Lower lobe of right lung (tissue), 2 donors: ENCODE measurements at places on chromosomes 13 and 19. TPM values are rescaled to one million over a fixed set of nuclear protein-coding genes. Genes with fewer than 3 reads are reported as not detected.

ZNF442 gene
- 2.5 TPM for total RNA-seq

ZNF14 gene
- total RNA-seq = 6.7 TPM

LILRB1 gene
- total RNA-seq = 43.3 TPM

PSENEN gene
- 60.0 TPM for total RNA-seq

METTL21C gene
- not detected for total RNA-seq

DNA sequence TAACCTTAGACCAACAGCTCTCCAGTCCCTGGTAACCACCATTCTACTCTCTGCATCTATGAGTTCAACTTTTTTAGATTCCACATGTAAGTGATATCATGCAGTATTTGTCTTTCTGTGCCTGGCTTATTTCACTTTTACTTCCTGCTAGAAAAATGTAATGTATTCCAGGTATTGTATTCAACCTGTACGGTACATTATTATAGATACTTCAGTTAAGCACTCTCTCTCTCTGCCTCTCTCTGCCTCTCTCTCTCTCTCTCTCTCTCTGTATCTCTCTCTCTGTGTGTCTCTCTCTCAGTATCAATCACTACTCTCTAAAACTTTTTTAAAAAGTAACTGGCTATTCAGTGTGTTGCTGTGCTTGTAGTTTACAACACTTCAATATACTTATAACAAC, 8.4 kb downstream of the DACH1 start:
- no peak for DNase-seq
- H3K27me3 ChIP-seq = no peaks in the 10 kb centered on the region
- no peak overlapping the region for H3K27ac ChIP-seq

GRCh38 chr19:52343548-52343947, 7.5 kb downstream of the ZNF610 start:
- DNase-seq = no peak
- no peak overlapping the region for H3K4me3 ChIP-seq
- no peaks in the 10 kb centered on the region for H3K27me3 ChIP-seq
- H3K36me3 ChIP-seq = peaks cover 9% of the 10 kb centered on the region
- no peak overlapping the region for H3K27ac ChIP-seq
- no peaks in the 10 kb centered on the region for H3K4me1 ChIP-seq

DNA sequence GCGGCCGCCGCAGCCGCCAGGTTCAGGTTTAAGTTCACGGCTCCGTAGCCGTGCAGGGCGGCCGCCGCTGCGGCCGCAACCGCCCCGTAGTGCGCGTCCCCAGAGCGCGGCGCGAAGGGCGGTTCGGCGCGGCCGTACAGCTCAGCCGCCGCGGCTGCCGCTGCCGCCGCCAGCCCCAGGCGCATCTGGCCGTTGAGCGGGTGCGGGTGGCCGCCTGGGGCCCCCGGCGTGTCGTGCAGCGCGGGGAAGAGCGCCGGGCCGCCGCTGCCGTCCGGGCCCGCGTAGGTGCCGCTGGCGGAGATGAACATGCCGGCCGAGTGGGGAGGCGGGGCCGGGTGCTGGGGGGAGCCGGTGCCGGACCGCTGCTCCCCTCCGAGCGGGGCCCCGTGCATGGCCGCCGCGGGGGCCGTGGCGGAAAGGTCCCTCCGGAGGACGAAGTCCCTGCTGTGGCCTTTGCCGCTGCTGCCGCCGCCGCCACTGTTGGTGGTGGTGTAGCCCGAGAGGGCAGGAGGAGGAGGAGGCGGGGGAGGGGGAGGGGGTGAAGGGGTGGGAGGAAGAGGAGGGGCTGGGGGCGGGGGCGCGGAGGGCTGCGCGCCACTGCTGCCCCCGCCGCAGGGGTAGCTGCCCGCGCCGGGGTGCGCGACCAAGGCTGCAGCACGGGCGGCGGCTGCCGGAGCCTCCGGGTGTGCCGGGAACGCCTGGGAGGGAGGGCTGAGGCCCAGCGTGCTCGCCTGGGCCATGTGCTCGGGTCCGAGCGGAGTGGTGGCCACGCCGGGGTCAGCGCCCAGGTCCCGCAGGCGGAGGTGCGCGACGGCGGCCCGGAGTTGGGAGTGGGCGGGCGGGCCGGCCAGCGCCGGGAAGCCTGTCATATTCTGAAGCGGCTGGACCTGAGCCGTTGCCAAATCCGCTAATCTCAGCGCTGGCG, 654 bp downstream of the ZIC5 start:
- peaks cover 96% of the 10 kb centered on the region for H3K27me3 ChIP-seq
- H3K4me1 ChIP-seq = peaks cover 34% of the 10 kb centered on the region
- DNase-seq = no peak
- H3K4me3 ChIP-seq = peak overlapping the region; percentile 19

DNA sequence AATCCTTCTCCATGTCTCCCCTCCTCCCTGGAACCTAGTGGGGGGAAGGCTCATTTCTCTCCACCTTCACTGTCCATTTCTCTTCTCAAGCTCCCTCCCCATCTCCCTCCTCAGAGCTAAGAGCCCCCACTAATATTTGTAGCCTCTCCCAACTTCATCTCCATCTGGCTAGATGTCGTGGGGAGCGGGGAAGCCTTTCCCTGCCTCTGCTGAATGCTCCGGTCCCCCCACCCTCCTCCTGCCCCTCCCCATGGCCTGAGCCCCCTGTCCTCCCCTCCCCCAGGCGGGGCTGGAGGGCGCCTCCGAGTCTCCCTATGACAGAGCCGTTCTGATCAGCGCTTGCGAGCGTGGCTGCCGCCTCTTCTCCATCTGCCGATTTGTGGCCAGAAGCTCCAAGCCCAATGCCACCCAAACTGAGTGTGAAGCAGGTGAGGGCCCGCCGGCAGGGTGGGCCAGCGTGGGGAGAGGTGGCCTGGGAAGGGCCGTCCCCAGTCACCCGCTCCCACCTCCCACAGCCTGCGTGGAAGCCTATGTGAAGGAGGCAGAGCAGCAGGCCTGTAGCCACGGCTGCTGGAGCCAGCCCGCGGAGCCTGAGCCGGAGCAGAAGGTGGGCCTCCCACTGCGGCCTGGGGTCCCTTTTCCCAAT, 1.0 kb downstream of the TMEM59L start:
- no peak for DNase-seq
- H3K27ac ChIP-seq = no peak overlapping the region
- peaks cover 79% of the 10 kb centered on the region for H3K27me3 ChIP-seq
- H3K4me3 ChIP-seq = no peak overlapping the region
- peaks cover 38% of the 10 kb centered on the region for H3K4me1 ChIP-seq

DNA sequence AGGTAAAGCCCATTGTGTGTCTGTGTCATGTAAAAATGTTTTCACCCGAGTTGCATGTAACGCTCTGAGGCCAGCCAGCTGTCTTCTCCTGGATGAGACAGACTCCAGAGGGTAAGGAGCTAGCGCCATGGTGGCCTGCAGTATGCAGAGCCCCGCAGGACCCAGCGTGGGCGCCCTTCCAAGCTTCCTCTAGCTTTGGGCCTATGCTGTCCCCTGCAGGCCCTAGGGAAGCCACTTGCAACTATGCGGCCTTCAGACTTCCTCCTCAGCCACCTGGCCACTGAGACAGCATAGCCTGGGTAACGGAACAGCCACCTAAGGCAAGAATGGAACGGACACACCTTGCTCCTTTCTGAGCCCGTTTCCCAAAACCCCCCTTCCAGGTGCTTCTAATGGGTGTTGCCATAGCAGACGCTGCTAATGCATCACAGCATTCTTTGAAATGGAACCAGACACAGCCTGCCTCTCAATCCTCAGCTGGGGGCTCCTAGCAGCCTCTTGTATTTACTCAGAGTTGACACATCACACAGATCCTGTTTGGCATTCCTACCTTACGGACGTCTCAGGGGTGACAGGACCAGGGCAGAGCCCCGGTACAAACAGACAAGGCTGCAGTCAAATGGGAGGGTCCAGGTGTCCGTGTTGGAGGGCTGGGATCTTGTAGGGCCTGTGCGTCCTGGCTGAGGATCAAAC, 6.2 kb downstream of the FAM32A start:
- peaks cover 13% of the 10 kb centered on the region for H3K4me1 ChIP-seq
- DNase-seq = no peak
- no peak overlapping the region for H3K27ac ChIP-seq
- no peaks in the 10 kb centered on the region for H3K27me3 ChIP-seq
- H3K4me3 ChIP-seq = no peak overlapping the region

DNA sequence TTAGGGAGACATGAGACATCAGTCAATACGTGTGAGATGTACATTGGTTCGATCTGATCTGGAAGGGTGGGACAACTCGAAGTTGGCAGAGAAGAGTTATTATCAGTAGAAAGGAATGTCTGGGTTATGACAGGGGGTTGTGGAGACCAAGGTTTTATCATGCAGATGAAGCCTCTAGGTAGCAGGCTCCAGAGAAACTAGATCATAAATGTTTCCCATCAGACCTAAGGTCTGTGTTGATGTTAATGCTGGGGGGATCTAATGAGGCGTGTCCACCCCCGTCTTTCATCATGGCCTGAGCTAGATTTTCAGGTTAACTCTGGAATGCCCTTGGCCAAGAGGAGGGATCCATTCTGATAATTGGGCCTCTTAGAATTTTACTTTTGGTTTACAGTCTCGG, 187.0 kb upstream of the KL start:
- DNase-seq = no peak
- H3K4me1 ChIP-seq = no peaks in the 10 kb centered on the region
- H3K27ac ChIP-seq = no peak overlapping the region
- no peak overlapping the region for H3K4me3 ChIP-seq

DNA sequence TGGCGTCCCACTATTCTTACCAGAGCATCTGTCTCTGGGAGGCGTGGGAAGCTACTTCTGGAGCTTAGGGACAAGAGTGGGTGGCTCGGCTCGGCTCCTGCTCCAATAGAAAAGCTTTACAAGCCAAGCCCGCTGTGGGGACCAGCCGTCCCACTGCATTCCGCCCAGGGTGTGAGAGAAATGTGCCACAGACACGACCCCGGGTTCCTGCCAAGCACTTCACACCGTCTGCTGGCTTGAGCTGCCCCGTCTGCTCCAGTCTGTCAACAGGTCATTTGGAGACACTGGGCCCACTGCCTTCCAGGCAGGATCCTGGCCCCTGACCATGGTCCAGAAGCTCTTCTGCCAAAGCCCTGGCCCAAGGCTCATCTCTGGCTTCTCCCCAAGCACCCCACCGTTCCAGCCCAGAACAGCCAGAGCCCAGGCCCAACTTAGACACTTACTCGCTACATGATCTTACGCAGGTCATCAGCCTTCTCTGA, 6.5 kb upstream of the FKRP start:
- H3K4me1 ChIP-seq = peaks cover 71% of the 10 kb centered on the region
- no peaks in the 10 kb centered on the region for H3K27me3 ChIP-seq
- peak overlapping the region; percentile 31 for H3K27ac ChIP-seq
- no peak overlapping the region for H3K4me3 ChIP-seq
- H3K36me3 ChIP-seq = peaks cover 65% of the 10 kb centered on the region

DNA sequence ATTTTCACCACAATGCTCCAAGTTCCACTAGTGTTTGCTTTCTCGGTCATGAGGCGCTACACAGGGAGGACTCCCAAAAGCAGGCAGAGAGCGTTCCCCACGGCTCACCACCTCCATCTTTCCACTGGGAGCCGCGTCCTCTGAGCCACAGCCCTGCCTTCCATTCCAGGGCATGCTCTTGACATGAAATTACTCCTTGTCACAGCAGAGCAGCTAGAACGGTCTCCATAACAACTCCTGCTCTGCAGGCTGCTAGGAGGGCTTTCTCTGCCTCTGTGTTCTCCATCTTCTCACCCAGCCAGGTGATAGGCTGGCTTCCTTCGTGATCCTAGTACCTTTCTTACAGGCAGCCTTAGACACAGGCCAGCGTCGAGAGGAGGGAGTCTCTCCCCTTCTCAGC, 171.8 kb upstream of the UBL3 start:
- no peaks in the 10 kb centered on the region for H3K36me3 ChIP-seq
- no peaks in the 10 kb centered on the region for H3K4me1 ChIP-seq

DNA sequence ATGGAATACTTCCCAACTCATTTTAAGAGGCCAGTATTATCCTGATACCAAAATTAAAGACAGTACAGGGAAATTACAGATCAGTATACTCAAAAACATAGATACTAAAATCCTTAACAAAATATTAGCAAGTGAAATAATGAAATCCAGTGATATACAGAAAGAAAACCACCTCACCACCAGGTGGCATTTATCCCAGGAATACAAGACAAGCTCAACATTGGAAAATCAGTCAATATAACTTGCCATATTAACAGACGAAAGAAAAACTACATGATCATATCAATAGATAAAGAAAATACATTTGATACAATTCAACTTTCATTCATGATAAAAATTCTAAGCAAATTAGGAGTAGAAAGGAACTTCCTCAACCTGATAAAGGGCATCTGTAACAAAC, 6.7 kb upstream of the GNA15 start:
- no peaks in the 10 kb centered on the region for H3K36me3 ChIP-seq
- no peak overlapping the region for H3K4me3 ChIP-seq
- DNase-seq = no peak
- H3K4me1 ChIP-seq = peaks cover 16% of the 10 kb centered on the region
- H3K27ac ChIP-seq = no peak overlapping the region

GRCh38 chr13:27822873-27823311, 30.6 kb downstream of the GSX1 start:
- H3K27me3 ChIP-seq = peaks cover 94% of the 10 kb centered on the region
- H3K4me1 ChIP-seq = peaks cover 9% of the 10 kb centered on the region
- no peak overlapping the region for H3K27ac ChIP-seq
- H3K36me3 ChIP-seq = no peaks in the 10 kb centered on the region
- H3K4me3 ChIP-seq = no peak overlapping the region

- no peak for DNase-seq
- H3K27me3 ChIP-seq = no peaks in the 10 kb centered on the region
- peaks cover 80% of the 10 kb centered on the region for H3K36me3 ChIP-seq
- no peaks in the 10 kb centered on the region for H3K4me1 ChIP-seq
- no peak overlapping the region for H3K27ac ChIP-seq
These were observed 75.9 kb downstream of the RAB20 start for GRCh38 chr13:110485604-110486003.

GRCh38 chr13:43057653-43058317, 34.4 kb downstream of the DNAJC15 start:
- H3K4me1 ChIP-seq = peaks cover 38% of the 10 kb centered on the region
- no peak overlapping the region for H3K4me3 ChIP-seq
- H3K36me3 ChIP-seq = no peaks in the 10 kb centered on the region
- no peak for DNase-seq

DNA sequence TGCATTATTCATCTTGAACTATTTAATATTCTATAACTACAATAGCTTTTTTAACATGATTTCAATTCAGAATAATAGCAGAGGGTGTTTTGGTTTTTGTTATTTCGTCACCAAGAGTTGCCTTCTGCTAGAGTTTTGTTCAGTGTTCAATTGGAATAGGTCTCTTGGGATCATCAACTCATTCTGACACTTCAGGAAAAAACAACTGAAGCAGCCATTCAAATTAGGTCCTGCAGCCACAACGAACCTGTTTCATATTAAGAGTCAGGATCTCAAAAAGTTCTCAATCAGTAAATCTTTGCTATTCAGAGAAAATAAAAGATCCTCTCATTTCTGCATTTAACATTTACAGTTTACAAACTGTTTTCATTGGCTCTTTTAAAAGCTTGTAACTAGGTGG, 2.4 kb upstream of the CHAMP1 start:
- H3K36me3 ChIP-seq = peaks cover 1% of the 10 kb centered on the region
- H3K27me3 ChIP-seq = no peaks in the 10 kb centered on the region
- H3K27ac ChIP-seq = no peak overlapping the region
- H3K4me3 ChIP-seq = no peak overlapping the region
- H3K4me1 ChIP-seq = peaks cover 28% of the 10 kb centered on the region

GRCh38 chr19:49328741-49329140, 3.8 kb upstream of the SLC6A16 start:
- H3K36me3 ChIP-seq = peaks cover 11% of the 10 kb centered on the region
- H3K4me3 ChIP-seq = no peak overlapping the region
- no peaks in the 10 kb centered on the region for H3K27me3 ChIP-seq
- DNase-seq = no peak
- no peak overlapping the region for H3K27ac ChIP-seq
